ENCODE measurements at places on chromosomes 11 and 22.

DNA sequence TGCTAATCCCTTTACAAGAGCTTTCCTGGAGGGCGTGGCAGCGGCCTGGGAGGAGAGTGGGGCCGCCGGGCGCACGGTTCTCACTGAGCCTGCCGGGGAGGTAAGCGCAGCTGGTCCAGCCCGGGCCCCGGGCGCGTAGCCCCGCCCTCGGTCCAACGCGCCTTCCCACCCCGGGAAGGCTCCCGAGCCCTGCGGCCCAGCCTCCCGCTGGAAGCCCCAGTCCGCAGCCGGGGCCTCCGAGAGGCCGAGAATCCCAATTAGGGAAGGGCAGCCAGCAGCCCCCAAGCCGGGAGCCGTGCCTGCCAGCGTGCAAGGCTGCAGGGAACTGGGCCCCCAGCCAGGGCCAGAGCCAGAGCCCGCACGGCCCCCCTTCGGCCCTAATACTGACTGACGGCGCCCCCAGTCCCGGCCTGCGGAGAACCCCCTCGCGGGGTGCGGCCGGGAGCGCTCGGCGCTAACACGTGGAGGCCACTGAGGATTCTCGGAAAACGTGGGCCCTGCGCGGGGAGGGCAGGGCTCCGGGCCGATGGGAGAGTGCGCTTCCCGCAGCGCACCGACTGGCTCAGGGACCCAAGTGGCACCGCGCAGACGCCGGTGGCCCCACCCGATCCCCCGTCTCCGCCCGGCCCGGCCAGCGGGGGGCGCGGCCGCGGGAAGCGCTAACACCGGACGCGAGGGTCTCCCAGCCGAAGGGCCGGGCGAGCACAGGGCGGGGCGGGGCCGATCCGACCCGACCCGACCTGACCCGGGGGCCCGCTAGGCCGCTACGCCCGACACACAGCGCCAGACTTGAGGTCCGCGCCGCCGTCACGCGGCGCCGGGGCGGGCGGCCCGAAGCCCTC is 5.7 kb downstream of the ZFTA start:
- no peak for DNase-seq

DNA sequence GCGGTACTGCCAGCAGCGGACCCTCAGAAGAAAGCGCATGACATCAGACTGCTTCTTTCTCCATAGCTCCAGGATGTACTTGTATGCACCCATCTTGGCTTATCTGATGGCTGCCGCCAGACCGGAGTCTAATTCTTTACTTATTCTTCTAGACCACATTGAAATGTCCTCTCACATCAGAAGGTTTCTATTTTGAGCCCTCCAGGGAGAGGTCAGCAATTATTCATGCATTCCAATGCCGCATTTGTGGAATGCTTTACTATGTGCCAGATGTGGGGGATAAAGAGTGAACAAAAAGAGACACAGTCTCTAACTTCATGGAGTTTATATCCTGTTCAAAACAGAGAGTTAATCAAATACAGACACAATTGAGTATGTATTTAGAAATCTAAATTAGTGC is 230.1 kb downstream of the MIAT start:
- no peak for DNase-seq

DNA sequence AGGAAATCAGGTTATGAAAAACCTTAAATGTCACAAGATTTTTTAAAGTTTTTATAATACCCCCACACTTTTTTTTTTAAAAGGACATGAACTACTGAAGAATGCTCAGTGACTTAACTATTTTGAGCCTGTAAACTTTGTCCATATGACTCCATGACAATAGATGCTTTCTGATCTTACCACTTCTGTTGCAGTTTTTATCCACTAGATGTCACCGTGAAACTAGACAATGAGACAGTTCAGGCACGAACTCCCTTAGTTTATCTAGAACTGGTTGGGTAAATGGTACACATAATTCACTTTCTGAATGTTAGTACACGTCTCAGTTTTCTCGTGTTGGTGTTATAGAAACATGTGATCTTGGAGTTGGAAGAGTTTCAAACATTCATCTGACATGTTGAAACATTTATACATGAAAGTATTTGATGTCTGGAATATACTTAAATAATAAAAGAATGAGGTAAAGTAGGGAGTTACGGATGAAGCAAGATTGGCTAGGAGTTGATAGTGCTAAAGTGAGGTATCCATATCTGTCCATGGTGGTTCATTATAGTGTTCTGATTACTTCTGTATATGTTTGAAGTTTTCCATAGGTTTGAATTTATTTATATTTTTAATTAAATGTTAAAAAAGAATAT is 8.1 kb downstream of the CCDC15 start:
- no peak for DNase-seq

DNA sequence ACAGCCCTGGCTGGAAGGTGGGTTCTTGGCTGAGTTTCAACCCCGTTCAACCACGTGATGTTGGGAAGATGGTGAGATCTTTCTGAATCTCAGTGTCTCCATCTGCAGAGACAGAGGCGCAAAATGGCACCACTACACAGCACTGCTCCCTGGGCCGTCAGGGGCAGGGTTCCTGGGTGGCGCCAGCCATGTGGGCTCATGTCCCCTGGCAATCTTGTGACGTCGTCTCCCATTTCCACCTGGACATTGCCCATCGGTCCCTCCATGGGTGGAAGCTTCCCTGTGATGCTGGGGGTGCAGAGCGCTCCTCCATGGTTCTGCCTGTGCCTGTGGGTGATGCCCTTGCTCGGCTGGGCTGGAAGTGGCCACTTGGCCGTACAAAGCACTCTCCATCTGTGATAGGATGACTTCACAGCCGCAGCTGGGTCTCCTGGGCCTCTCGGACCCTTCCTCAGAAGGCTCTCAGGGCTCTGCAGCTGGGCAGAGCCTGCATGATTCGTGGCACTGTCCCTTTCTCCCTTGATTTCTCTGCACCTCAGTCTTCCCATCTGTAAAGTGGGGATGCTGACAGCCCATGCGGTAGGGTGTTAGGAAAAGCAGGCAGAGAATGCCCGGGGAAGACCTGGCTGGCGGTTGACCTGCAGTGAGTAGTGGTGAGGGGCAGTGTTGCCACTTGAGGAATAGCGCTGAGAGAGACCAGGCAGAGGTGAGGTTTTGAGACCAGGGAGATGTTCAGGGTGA is 35.2 kb downstream of the SMIM38 start:
- DNase-seq: no peak

DNA sequence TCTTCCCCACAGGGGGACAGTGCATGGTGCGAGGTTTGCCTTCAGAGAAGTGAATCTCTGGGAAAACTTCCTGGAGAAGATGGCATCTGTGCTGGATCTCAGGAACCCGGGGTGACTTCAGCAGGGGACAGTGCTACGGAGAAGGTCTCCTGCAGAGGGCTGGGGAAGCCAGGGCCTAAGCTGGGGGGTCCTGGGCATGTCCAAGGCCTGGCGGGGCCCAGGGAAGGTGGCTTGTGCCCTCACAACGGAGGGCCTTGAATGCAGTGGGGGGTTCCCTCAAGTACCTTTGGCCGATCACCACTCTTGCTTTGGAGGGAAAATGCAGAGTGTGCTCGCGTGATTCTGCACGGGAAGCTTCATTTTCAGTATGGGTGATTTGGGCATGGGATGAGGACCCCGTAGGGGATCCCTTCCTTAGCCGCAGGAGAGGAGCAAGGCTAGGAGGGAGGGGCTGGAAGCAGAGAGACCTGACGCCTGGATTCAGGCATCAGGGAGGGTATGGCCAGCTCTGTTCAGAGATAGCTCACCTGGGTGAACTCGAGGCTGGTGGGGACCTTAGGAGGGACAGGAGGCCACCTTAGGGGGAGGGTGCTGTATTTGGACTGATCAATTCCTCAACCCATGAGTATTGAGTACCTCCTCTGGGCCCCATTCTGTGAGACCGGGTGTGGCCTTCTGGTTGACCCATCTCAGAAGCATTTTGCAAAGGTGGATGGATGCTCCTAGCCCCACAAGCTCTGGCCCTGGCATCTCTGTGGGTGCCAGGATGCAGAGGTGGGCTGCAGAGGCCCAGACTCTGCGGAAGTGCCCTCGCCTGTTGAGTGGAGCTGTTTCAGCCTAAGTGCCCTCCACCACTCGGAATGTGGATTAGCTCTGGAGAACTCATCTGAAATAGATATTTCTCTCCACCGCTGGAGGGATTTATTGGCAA is 529.4 kb downstream of the TBC1D22A start:
- DNase-seq: no peak

DNA sequence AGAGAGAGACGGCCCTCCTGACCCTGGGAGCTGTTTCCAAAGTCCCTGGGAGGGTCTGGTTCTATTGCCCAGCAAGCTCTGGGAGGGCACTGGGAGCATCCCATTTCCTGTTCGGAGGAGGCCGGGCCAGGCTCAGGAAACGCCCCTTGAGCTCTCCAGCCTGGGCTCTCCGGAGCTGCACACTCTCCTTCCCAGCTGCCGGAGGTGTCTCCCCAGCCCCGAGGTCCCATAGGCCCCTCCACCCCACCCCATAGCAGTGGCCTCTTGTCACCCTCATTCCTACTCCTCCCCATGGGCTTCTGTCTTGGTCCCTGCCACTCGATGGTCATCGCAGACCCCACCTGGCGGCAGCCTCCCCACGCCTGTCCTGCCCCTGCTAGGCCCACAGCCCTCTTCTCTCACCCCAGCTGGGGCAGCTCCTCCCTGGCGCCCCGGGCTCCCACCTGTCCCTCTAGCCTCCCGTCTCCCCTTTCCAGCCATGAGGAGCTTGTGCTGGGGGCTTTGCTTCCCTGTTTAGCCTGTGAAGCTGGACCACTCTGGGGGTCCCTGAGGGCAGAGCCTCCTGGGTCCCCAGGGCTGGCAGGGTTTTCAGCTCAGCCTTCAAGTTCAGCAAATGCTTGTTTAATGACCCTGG is 2.8 kb downstream of the TSPAN32 start:
- no peak for DNase-seq

- DNase-seq: no peak
These were observed 59.7 kb upstream of the GDPD4 start for GRCh38 chr11:77361184-77361583.

- DNase-seq: no peak
These were observed 108.5 kb downstream of the PHF21B start for GRCh38 chr22:44901301-44901700.

DNA sequence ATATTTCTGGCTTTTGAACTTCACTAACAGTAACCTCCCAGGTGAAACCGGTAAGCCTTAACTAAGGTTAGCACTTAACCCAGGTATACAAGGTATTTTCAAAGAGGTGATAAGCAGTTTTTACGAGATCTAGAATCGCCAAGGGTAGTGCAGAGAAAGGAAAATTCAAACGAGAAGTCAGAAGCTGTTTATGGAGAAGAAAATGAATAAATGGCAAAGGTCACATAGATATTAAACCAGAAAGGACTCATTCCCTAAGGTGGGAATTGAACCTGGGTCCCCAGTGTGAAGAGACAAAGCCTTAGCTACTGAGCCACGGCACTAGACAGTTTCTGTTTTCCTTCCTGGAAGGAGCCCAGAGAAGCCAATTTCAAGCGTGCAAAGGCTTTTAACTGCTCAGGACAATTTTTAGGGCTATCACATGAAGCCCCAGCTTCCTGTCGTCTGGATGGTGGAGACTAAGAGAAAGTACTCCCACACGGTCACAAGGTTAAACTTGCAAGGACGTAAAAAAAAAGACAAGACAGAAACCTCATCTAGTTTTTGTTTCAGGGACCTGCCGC is 5.7 kb upstream of the C1QTNF6 start:
- peak; percentile 33 for DNase-seq

- no peak for DNase-seq
These were observed 21.7 kb downstream of the TIMP3 start for GRCh38 chr22:32823024-32823730.

DNA sequence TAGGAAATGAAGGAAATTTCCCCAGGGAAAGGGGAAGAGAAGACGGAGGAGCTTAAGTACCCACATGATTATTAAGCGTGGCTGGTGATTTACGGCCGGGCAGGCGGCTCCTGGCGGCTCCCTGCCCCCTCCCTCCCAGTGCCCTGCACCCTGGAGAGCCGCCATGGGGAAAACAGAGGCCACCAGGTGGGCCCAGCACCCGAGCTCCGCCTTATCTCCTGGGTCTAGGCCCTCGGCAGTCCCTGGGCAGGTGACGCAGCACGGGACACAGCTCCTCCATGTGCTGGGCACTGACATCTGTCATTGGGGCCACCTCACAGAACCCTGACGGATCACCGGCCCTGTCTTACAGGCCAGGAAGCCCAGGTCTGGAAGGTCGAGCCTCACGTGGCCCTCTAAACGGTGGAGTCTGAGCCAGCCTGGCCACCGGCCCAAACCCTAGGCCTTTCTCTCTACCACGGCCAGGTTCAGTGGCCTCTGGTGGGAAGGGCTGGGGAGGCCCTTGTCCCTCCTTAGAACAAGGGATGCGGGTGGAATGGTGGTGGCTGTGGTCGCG is 60.2 kb upstream of the PPARA start:
- no peak for DNase-seq

DNA sequence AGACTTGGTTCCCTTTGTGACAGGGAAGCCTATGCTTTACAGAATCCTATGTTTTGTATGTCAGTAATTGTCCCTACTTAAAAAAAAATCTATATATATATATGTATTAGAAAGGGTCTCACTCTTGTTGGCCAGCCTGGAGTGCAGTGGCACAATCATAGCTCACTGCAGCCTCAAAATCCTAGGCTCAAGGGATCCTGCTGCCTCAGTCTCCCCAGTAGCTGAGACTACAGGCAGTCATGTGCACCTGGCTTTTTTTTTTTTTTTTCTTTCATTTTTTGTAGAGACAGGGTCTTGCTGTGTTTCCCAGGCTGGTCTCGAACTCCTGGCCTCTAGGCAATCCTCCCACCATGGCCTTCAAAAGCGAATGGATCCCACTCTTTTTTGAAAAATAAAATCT is 2.1 kb upstream of the NEAT1 start:
- no peak for DNase-seq

- no peak for DNase-seq
These were observed 2.7 kb downstream of the MUC5AC start for GRCh38 chr11:1160231-1161101.

DNA sequence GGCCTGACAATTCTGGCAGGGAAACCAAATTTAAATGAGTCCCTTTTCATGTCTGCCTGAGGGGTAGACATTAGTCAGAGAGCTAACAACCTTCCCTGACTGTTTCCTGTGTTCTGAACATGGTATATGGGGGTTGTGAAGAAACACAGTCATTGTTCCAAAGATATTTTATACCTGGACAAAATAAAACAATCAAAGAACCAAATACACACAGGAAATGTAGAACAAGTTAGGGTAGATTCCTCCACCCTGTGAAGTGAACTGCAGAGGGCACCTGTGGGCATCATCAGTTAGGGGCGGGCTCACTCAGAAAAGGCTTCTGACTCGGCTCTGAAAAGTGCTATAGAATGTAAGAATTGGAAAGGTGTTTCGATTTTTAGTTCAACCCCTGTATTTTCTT is 231.9 kb upstream of the CADM1 start:
- no peak for DNase-seq

- no peak for DNase-seq
These were observed 624.7 kb upstream of the B3GAT1 start for GRCh38 chr11:135036488-135037297.

GRCh38 chr11:70415191-70415590 is 16.9 kb downstream of the CTTN start:
- no peak for DNase-seq

Measured in CD4-positive, alpha-beta T cell treated with Interferon gamma for 1 hour (primary cell).